Left hindlimb (tissue), 1 donor: ENCODE measurements at places on chromosomes 4 and X.

DNA sequence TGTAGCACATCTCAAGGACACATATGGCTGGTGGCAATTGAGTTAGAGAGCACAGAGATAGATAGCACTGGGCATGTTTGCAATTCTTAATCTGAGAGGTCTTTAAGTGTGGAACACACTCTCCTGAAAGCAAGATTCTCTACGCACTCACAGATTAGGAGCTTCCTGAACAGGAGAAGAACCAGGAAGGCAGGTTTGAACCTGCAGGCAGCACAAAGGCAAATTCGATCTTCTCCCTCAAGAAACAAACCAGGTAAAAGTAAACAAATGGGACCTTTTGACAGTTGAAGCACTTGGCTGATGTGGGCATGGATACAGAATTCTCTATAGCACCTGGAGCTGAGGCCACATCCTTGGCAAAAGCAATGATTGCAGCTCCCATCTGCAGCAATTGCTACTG lies 24.3 kb downstream of the HS3ST1 start:
- no peak for DNase-seq

- no peak for DNase-seq
Observed at GRCh38 chr4:168240821-168241220, 77.7 kb downstream of the DDX60 start.

GRCh38 chrX:150225756-150226155 lies 137.4 kb upstream of the MAMLD1 start:
- DNase-seq, result no peak

GRCh38 chr4:74431113-74431826 lies 13.7 kb upstream of the AREG start:
- no peak for DNase-seq

DNA sequence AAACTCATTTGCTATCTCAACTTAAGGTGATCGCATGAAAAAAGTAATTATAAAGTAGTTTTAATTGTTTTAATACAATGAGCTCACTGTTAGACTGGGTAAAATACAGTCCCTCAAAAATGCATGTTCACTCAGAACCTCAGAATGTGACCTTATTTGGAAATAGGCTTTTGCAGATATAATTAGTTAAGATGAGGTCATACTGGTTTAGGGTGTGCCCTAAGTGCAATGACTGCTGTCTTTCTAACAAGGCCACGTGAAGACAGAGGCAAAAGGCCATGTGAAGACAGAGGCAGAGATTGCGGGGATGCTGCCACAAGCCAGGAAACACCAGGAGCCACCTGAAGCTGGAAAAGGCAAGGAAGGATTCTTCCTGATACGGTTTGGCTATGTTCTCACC lies 262.1 kb downstream of the NKX6-1 start:
- DNase-seq, result no peak
